NCI-H2171 (cell line): ENCODE measurements at places on chromosomes 2 and 18.
A peak's percentile ranks its signal among the peaks of the same experiment; 100 is the strongest.

GRCh38 chr2:239361311-239361642, 39.5 kb downstream of the HDAC4 start:
- no peak for DNase-seq

- DNase-seq = no peak
These were observed 11.3 kb downstream of the CMPK2 start for GRCh38 chr2:6854416-6854815.

GRCh38 chr2:134248913-134249312, 5.0 kb upstream of the MGAT5 start:
- no peak for DNase-seq

DNA sequence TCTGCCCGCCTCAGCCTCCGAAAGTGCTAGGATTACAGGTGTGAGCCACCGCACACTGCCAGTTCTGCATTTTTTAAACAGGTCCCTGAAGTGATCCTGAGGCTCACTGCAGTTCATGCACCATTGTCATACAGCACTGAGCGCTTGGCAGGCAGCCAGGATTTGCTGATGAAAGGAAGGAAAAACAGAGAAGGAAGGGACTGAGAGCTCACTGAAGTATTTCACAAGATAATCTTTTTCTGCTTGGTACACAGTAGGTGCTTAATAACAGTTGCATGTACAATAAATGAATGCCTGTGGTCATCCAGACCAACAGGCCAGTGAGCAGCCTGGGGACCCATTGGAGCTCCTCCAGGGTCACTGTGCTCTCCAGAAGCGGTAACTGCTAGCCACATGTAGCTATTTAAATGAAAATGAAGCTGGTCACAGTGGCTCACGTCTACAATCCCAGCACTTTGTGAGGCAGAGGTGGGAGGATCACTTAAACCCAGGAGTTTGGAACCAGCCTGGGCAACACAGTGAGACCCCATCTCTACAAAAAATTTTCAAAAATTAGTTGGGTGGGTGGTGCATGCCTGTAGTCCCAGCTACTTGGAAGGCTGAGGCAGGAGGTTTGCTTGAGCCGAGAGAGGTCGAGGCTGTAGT, 33.1 kb upstream of the SMAD7 start:
- DNase-seq = peak; percentile 68

- DNase-seq = peak; percentile 44
These were observed 10.3 kb upstream of the FZD7 start for GRCh38 chr2:202023198-202023903.

- DNase-seq = peak; percentile 93
These were observed 182.0 kb downstream of the TCF4 start for GRCh38 chr18:55405893-55406406.

DNA sequence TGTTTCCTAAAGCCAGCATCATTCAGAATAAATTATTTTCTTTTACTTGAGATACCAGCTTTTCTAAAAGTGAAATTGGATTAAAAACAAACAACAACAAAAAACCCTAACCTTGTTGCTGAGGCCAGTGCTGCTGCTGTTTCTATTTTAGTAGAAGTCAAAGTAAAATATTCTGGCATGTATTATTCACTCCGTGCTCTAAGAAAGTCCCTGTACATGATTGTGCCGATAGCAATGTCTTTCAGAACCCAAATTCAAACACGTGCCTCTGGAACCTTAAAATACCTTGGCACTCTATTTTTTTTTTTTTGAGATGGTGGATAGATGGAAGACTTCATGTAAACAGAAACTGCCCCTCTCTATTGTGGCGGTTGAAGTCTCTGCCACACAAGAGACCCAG, 43.7 kb downstream of the TANC1 start:
- DNase-seq = no peak

DNA sequence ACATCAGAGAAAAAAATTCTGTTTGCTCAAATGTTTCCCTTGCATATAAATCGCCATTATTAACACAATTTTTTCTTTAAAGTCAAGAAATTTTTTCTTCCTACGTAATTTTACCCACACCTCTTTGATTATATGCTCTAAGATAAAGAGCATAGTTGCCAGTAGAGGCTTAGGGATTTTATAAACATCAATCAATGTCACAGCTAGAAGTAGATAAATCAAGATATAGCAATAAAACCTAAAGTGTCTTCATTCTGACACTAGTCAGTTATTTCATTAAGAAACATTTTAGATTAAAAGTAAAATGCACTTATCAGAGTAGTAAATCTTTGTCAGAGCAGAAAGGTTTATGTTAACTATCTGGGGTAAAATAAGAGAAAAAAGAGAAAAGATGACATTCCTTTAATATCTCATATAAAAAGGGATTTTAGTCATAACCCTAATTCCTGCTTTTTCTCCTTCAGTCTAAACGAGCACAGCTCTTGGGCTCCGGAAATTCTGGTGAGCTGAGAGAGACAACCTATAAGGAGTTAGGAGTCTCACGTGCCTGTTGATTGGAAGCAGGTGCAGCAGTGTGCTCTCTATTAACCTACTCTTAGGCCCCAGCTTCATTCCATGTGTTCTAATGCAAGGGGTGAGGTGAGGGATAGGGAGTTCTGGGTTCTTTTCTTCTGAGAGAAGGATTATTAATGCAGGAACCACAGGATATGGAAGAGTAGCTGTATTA, 172.4 kb upstream of the GULP1 start:
- DNase-seq = no peak
